ENCODE measurements at places on chromosomes 16 and 17.

GRCh38 chr17:48483004-48483403 is 47.8 kb downstream of the HOXB1 start:
- peak; percentile 81 for DNase-seq

DNA sequence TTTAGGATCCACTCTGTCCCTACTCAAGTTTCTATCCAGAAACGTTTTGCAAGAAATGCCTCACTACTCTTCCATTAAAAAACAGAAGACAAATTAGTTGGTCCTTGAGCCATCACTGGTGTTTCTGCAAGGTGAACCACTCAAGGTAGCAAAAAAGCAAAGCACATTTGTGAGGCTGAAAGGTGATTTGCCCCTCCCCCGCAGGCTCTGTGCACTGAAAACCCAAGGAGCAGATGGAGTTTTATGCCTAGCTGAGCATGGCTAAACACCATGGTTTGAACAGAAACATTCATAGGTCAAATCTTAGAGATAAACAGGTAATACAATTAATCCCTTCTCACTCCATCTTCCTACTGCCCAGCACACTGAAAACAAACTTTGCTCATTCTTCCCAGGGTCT is 538.2 kb upstream of the CDH5 start:
- DNase-seq: no peak

DNA sequence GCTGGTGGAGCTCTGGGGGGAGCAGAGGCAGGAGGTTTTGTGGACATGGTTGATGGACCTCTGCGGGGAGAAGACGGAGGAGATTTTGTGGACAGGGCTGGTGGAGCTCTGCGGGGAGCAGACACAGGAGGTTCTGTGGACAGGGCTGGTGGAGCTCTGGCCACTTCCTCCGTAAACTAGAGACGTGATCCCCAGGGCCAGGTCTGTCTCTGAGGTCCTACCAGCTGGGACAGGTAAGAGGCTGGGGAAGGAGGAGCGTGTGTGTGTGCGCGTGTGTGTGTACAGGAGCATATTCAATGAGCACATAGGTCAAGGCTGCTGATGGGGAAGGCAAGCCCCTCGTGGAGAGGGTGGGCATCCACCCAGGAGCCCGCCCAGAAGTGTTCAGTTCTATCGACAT is 20.6 kb downstream of the RPH3AL start:
- DNase-seq: no peak

GRCh38 chr17:31116167-31116566 is 21.4 kb downstream of the NF1 start:
- DNase-seq: no peak

DNA sequence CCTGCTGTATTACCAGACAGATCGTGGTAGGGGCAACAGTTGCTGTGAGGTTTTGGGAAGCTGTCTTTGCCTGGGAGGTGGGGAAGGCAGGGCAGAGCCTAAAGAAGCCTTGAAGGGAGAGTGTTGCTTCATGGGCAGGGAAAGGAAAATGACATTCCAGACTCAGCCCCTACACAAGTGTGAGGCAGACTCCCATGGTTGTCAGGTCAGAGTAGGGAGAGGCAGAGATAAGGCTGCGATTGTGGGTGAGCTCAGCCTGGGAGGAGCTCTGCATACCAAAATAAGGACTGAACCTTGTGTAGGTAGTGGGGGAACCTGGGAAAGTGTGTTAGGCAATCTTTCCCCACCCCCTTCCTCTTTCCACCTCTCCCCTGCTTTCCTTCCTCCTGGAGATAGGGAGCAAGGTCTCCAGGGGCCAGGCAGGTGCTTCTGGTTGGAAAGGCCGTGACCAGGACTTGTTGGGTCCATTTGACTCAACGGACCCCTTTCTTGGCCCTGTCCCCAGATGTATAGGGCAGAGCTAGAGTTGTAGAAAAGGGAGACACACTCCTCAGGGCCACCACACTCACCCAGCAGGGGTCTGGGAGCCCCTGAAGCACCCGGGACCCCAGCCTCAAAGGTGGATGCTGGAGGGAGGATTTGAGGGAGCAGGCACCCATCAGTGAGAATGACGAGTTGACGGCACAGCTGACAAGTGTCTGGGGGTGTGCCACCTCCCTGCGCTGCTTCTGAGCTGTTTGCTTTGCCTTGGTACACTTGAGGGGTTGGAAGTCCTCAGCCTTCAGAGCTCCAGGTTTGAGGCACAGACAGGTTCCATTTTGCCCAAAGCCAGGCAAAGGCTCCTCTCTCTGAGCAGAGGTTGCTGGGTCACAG is 18.5 kb upstream of the TOB1 start:
- no peak for DNase-seq

GRCh38 chr17:8941520-8941919 is 24.0 kb downstream of the PIK3R5 start:
- DNase-seq: no peak

DNA sequence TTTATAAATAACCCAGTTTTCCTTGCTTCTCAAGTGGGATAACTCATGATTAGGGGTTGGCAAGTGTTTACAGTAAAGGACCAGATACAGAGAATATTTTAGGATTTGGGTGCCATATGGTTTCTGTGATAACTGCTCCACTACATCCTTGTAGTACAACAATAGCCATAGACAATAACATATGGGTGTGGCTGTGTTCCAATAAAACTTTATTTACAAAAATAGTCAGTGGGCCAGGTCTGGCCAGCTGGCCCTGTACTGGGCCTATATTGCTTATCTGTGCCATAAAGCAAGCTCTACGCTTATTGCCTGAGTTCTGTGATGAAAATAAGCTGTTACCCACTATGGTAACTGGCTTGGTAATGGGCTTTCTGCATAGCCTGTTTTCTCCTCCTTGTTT is 386.5 kb upstream of the RBFOX1 start:
- DNase-seq: no peak

- DNase-seq: no peak
Observed at GRCh38 chr17:39670746-39671145, 2.5 kb downstream of the PNMT start.

DNA sequence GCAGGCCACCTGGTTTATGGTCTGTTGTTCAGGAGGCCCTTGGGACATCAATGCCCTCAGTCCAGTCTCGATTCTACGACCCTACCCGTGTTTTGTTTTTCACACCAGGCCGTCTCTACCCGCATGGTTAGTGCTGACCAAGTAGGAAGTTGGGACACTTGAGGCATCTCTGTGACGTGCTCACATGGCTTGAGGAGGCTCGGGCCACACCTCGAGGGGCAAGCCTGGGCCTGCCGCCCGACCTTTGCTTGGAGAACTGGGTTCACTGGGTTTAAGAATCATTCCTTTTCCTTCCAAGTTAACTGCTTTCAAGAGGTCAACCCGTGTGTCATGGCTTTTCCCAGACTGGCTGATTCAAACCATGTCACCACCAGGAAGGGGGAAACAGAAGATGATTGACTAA is 86.8 kb downstream of the CMIP start:
- DNase-seq: no peak

DNA sequence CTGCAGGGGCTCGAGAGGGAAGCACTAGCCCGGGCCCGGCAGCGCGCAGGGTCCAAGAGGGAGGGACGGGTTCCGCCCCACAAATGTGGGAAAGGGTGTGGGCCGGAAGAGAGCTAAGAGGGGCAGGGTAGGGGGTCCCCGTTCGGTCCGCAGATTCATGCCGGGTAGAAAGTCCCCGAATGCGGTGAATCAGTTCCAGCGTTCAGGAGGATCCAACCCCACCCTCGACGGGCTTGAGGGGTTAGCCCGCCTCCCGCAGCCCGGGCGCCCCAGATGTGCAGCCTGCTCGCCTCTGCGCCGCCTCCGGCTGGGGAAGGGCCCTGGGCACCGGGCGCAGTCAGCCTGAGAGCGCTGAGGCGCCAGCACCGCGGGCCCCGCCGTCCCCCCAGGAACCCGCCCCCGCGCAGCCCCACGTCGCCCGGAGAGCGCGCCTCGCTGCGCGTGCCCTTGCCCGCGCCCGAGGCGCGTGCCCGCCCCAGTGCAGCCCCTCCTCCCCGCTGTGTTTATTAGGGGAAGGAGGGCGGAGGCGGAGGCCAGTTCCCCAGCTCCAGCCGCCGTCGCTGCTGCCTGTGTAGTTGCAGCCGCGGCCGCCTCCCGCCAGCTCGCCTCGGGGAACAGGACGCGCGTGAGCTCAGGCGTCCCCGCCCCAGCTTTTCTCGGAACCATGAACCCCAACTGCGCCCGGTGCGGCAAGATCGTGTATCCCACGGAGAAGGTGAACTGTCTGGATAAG is at the start of gene LASP1:
Gene LASP1 (plus strand): TSS at position 533 of the 733 bp plus-strand sequence. CDS start 132 bp downstream, at position 665.
- DNase-seq: peak; percentile 91

GRCh38 chr16:10907757-10908045 is 30.7 kb downstream of the CIITA start:
- DNase-seq: no peak

- DNase-seq: no peak
Observed at GRCh38 chr16:63943566-63943965, 1178.3 kb downstream of the CDH11 start.

- DNase-seq: peak; percentile 78
Observed at GRCh38 chr16:56910654-56911539, 21.0 kb upstream of the HERPUD1 start.

- DNase-seq: peak; percentile 75
Observed at GRCh38 chr17:50564916-50565315, 4.4 kb downstream of the CACNA1G start.

GRCh38 chr16:89449726-89450335 is 40.5 kb downstream of the ANKRD11 start:
- no peak for DNase-seq

- DNase-seq: no peak
Observed at GRCh38 chr17:20053361-20053964, 44.3 kb downstream of the SPECC1 start.

DNA sequence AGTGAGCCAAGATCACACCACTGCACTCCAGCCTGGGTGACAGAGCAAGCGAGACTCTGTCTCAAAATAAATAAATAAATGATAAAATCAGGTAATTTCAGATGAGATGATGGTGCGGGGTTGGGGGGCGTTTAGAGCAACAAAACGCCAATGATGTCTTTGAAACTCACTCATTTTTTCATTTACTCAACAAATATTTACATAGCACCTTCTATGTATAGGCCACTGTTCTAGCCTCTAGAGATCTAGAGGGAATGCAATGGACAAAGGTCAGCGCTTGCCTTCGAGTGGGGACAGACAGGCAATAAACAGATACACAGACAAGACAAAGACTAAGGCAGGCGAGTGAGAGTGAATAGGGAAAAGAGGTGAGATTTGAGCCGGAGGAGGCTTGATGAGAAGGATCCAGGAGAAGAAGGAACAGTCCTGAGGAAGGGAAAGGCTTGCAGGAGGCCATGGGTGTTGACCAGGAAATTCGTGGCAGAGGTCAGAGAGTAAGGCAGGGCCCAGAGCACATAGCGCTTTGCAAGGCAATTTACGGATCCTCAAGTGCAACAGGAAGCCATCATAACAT is 14.1 kb downstream of the ALDH3A1 start:
- DNase-seq: no peak

DNA sequence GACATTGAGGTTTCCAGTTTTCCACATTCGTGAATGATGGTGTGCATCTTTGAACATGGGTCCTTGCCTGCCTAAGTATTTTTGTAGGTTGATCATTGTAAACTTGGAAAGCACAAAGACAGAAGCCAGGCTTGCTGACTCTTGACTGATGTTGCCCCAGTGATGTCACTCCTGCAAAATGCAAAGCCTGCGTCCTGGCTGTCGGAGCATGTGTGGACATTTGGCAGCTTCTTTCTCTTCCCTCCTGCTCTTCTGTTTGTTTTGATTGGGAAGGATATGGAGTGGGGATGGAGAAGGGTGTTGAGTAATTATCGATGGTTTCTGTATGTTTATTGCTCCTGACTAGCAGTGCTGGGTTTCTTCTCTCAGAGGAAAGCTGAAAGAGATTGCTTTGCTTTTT is 3.2 kb downstream of the NDE1 start:
- DNase-seq: peak; percentile 88

DNA sequence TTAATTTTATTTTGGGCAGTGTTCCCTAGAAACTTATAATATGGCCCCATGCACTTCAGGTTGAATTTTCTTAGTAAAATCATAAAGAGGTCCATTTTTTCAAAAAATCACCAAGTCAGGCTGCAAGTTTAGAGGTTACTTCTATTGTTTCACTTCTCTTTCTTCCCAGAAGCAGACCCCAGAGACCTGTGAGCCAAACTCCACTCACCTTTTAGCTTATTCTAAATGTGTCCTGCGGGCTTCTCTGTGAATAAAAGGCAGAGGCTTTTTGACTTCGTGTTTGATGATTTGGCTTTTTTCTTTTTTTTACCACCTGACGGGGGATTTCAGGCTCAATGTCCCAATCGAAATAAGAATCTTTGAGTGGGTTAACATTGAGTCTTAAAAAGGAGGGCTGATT is 7.4 kb downstream of the PRKCB start:
- no peak for DNase-seq

All from fibroblast of skin of back (primary cell).